ENCODE measurements at places on chromosomes 1 and 21.

- DNase-seq, result peak; percentile 37
Observed at GRCh38 chr21:17688912-17689874, 76.5 kb upstream of the BTG3 start.

GRCh38 chr1:27348861-27349783 is 7.3 kb downstream of the SYTL1 start:
- peak; percentile 29 for DNase-seq

DNA sequence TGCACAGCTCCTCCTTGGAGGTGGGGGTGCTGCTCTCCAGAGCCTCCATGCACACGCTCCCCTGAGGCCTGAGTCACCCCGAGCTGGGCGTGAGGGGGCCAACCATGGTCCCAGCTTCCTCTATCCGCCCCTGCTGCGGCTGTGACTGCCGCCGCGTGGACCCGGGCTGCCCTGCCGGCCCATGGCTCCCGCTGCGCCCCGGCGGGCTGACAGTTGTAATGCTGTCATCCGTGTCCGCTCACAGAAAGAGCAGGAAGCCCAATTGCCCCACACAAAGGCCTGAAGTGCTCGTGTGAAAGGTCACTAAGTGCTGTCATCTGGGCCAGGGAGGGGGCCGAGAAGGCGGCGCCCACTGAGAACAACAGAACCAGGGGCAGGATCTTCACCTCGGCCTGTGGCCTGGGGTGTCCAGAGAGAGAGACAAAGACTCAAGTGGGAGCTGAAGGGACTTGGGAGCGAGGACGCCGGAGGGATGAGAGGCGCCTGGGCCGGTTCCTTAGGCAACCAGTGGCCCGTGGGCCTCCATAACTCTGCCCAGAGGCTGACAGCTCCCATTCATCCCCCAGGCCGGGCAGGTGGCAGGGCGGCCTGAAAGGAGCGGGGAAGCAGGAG is 31.5 kb downstream of the OLIG1 start:
- DNase-seq, result no peak

- DNase-seq, result no peak
Observed at GRCh38 chr1:70220517-70221237, 503 bp upstream of the SRSF11 start.

DNA sequence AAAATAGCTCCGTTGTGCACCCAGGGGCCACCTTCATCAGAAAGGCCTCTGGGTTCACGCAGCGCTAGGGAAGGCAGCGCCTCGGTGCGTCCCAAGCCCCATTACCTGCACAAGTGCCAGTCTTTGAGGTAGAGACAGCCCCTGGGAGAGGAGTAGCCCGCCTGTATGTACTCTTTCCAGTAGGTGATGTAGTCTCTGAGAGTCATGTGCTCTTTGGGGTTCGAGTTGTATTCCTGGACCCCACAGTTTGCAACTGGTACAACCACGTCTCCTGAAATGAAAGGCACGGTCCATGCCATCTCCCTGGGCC is 601 bp downstream of the JMJD4 start:
- DNase-seq, result no peak

DNA sequence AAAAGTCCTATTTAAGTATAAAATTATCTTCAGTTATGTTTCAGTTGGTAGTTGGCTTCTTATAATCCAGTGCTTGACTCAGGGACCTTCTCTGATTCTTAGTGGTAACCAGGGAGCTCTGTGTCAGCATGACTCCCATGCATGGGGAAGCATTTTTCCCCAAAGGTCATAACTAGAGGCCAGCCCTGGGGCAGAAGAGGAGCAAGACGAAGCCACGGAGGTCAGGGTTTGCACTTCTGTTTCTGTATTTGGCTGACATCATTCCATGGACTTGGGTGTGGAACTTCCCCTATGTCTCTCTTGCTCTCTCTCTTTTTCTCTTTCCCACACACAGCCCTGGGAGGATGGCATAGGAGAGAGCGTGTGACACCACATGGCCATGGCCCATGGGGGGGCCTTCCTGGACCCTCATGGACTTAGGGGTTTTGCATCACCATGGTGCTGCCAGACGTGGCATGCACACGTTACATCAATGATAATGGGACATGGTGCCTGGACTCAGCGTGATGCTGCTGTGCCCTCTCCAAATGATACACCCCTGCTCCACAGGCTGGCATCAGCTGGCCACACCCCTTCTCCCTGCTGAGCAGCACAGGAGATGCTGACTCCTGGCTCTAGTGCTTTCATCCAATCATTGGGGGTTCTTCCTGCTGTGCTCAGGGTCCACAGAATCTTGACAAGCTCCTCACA is 260.5 kb downstream of the KCNJ6 start:
- DNase-seq, result no peak

DNA sequence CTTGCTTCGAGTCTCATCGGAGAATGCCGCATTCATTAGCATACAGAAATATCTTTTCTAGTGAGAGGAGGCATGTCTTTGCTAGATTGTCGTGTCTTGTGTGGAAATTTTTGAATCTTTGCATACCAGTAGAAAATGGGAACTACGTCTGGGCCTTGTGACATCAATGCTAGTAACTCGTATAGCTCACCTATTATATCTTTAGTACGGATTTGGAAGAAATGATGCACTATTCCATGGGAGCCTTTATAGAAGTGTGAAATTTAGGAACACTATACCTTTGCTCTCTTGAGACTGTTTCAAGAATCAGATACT is 835 bp downstream of the UHMK1 start:
- no peak for DNase-seq

- DNase-seq, result no peak
Observed at GRCh38 chr1:203667616-203668015, 41.0 kb downstream of the ATP2B4 start.

- DNase-seq, result no peak
Observed at GRCh38 chr1:113913887-113914664, 8.9 kb downstream of the DCLRE1B start.

DNA sequence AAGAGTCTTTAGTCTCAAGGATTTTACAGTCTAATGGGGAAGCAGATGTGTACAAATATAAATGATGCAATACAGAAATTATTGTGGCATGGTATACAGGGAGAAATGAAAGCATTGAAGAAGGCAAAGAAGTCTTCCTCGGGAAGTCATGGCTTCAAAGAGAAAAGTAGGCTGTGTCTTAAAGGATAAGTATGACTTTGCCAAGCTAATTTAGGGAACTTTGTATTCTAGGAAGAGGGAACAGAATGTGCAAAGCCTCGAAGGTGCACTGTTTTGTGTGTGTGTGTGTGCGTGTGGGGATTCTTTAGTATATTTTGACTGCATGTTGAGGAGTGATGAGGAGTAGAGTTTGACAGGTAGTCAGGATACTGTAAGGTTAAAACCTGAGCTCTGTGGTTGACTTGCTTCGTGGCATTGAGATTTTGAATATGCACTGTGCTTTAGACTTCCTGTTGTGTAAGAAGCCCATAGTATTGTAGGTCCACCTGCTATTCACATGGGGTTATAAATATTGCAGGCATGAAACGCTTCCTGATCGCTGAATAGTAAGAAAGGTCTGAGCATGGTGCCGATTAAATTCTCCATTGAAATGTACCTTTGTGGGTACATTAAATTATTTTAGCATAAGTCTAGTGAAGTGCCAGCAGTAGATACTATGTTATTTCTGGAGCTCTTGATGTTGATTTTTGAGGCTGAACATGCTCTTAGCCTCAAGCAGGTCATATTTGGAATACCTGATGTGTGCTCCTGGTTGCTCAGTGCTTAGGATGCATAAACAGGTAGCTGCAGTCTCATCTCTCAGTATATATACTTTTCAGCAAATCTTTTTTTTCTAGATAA is 8.0 kb downstream of the SMAP2 start:
- DNase-seq, result no peak

DNA sequence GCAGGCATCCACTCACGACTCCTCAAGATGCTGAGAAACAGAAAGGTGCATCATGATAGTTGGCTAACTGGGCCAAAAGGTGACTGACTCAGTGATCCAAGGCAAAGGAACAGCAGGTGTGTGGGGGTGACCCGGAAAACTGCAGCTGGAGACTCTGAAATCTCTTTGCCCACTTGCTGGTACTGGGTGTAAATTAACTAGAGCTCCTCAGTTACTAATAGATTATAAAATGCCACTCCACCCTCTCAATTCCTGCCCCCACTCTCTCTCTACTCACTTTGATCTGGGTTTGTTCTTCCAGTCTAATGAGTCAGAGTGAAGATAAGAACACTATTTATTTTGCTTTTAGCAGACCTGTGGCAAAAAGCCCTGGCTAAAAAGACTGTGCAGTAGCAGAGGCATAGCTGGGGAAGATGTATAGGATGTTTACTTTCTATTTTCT is 7.2 kb upstream of the PIGC start:
- no peak for DNase-seq

GRCh38 chr1:167145965-167146364 is 52.1 kb downstream of the STYXL2 start:
- DNase-seq, result no peak
